ENCODE measurements at places on chromosomes 3 and 15.

DNA sequence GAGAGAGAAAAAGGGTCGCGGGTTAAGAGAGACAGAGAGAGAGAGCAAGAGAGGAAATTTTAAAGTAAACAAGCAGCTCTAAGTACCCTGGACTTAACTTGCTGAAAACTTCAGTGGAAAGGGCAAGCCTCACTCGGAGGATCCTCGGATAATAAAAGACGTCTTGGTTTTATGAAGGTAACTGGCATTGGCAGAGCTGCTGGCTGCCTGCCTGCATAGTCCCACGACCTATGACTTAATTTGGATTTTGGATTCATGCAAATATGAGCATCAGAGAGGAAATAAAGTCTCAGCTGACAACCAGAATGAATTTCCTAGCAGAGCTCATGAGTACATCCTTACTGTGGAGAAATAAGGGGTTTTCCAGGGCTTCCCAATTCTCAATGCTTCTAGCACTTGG, 95.1 kb upstream of the PDZRN3 start:
- DNase-seq = no peak

DNA sequence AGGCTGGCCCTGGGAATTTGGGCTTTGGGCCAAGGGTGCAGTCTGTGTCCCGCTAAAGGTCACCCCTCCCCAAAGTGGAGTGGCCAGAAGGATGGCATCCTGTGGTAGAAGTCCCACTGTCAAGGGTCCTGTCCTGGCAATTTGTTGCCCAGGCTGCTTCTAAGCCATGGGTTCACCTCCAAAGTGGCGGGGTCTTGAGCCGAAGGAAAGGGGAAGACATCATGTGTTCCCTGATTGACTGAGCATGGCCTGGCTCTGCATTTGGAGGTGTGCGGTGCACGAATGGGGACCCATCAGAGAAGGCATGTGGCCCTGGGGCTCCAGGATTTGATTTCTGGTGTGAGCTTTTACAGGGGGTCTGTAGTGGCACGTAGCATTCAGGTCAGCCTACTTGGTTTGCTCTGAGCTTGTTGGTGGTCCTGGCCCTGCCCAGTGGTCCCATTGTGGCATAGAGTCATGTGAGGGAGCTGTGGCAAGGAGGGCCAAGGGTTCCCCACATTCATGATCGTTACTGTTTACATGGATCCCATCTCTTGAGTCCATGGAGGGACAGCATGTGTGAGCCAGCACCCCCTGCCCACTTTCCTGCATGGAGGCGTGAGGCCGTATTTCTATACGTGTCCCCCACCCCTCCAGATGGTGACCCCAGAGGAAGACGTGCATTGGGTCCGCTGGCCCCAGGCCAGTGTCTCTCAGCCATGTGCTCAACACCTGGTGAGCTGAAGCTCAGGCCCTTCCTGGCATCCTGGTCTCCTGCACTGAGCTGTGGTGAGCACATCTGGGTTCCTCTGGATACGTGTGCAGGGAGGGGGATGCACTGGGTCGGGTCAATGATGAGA, 225.1 kb downstream of the SNRPN start:
- DNase-seq = peak; percentile 9

DNA sequence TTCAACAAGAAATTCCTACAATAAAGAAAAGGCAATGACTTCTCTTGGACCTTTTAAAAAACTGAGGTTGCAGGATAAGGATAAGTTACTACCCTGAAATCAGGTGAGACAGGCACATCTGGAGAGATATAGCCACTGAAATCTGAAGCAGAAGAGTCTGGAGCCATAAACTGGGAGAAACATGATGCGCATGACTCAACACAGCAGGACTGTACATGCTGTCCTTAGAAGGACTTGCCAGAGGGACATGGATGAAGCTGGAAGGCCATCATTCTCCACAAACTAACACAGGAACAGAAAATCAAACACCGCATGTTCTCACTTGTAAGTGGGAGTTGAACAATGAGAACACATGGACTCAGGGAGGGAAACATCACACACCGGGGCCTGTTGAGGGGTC, 1020.2 kb downstream of the AGBL1 start:
- DNase-seq = no peak

- DNase-seq = no peak
Observed at GRCh38 chr3:34073961-34074360, 275.5 kb downstream of the PDCD6IP start.

GRCh38 chr15:71733122-71733521, 77.2 kb upstream of the NR2E3 start:
- no peak for DNase-seq

DNA sequence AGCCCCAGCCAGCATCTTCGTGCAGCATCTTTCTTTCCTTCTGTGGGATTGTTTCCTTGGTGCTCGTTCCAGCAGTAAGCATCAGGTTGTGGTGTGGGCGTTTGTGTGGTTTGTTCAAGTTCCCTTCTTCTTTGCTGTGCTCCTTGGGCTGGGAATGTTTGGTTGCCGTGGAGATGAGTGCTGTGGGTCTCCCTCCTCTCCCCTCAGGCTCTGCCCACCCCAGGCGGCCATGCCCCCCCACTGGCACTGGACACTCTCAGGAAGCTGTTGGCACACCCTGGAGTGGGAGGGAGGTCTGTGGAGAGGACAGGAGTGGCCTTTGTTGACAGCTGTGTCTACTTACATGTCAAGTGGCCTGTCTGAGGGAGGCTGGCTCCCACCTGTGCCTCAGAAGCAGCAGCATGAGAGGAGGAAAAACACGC, 46.5 kb upstream of the SACM1L start:
- DNase-seq = no peak

- no peak for DNase-seq
Observed at GRCh38 chr3:44363591-44363990, 25.0 kb downstream of the TCAIM start.

GRCh38 chr3:79604681-79605080, 163.1 kb downstream of the ROBO1 start:
- no peak for DNase-seq

DNA sequence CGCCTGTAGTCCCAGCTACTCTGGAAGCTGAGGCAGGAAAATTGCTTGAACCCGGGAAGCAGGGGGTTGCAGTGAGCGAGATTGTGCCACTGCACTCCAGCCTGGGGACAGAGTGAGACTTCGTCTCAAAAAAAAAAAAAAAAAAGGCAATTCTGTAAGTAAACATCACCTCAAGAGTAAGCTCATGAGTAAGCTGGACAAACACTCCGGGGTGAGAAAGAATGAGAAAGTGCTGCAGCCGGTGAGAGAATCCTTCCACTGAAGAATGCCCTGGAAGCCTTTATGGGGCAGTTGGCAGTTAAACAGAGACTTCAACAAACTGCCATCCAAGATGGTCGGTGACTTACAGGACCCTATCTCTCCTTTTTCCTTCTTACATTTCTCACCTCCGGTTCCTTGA, 47.5 kb downstream of the FEZF2 start:
- no peak for DNase-seq

DNA sequence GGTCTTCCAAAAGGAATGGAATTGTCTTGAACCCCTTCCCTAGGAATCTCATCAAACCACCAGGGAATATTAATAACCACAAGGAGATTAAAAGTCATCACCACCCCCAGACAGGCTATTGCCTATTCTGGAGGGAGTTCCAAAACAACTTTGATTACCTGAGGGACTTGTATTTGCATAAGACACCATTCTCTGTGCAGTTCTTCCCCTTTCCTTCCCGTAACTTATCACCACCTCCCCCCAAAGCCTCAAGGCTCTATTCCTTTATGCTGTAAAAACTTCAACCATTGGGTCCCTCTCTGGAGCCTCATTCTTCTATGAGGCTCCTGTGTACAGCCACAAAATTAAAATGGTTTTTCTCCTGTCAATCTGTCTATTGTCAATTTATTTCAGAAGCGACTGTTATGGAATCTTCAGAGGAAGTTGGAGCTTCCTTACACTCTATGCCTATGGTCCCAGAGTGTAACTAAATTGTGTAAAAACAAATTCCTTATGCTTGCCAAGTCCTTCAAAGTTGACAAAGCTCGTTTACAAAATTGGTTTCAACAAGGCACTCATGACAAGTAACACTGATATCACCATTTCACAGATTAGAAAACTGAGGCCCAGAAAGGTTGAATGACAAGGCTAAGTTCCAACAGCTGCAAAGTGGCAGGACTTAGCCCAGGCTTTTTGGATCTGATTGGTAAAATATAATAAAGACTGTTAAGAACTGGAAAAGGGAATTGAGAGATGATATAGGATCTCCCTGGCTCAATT, 68.3 kb upstream of the HERC1 start:
- DNase-seq = no peak

DNA sequence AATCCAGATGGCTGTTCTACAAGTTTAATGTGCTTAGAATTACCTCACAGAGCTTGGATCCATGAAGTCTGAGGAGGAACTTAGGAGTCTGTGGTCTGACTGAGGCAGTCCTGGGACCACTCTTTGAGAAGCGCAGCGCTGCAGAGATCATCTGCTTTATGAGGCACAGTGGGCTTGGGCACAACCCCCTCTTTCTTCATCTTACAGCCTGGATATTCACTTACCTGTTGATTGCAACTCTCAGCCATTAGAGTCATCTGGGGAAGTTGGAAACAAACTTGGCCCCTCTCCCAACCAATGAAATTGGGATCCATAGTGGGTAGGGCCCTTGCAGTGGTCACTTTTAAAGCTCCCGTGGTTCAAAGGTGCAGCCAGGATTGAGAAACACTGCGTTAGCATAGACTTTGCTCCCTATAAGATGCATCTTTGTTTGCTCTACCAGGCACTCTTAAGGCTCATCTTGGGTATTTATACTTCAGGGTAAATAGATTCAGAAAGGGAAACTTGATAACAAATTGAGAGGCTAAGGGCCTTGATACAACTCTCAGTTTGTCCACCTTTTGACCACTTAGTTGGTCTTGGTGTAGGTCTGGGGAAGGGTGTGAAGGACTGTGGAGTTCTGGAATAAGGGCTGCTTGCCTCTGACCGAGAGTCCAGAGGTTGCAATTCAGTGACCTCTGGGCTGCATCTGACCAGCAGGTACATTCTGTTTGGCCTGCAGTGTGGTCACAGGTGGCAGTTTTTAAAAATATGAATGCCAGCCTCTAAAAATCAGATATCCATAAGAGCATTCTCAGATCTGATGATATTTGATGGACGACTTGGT, 22.8 kb downstream of the FEM1B start:
- DNase-seq = no peak

GRCh38 chr15:74610302-74610951, 5.2 kb upstream of the CLK3 start:
- DNase-seq = no peak

DNA sequence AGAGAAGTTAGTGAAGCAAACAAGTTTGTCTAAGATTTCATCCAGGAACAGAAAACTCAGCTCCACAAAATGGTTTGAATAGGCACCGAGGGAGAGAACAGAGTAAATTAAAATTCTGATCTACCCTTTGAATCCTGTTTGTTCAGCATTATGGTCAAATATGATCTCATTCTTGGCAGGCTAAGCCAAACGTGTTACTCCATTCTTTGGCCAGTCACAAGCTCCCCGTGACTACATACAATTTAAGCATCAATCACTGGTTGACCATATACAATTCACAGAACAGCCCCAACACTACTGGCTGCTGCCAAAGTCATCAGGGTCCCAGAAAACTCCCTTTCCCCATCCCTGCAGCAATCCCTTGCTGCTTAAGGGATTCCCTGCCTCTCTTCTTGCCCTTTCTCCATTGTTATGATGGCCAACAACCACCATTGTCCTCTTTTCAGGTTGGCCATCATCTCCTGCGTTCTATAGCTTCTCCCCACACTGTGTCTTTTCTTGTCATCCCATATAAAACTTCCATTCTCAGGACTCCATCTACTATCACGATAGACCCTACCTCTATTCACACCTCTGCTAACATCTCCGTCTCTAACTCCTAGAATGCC, 46.3 kb downstream of the GOLIM4 start:
- no peak for DNase-seq

- DNase-seq = no peak
Observed at GRCh38 chr3:33030246-33030645, 66.7 kb downstream of the GLB1 start.

GRCh38 chr3:31232055-31233025, 300.4 kb upstream of the STT3B start:
- DNase-seq = no peak

- no peak for DNase-seq
Observed at GRCh38 chr15:48717458-48717857, 71.9 kb upstream of the FBN1 start.

GRCh38 chr15:64767203-64767602, 8.2 kb downstream of the RBPMS2 start:
- DNase-seq = no peak

GRCh38 chr3:151383956-151384355, 597 bp downstream of the P2RY12 start:
- DNase-seq = no peak

- DNase-seq = no peak
Observed at GRCh38 chr15:49982584-49982983, 136.4 kb downstream of the ATP8B4 start.

DNA sequence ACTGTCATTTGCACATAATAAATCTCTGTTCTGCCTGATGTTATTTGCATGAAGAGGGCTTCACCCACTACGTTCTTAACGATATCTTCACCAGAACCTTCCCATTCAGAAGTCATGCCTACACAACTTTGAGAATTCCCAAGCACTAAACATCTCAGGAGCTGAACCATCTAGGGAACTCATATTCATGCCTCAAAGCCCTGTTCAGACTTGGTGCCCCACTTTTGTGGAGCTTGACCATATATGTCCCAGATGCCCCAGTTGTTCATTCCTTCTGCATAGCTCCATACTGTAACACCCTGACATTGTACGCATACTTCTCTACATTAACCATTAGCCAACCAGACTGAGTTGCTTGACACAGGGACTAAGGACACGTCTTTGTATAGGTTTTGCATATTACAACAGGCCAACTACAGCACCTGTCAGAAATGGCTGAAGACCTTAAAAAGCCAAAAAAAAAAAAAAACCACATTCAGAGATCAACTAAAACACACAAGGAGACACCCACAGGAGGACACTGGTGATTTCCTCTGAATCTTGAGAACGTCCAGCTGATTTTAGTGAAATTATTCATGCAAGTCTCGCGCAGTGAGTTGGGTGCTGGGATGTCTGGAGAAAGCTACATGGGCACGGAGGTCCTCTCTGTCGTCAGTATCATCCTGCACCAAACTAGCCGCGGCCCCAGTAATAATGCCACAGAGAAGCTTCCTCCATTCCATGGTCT, 141.4 kb downstream of the FOXP1 start:
- DNase-seq = no peak

- DNase-seq = no peak
Observed at GRCh38 chr3:52277972-52278509, 408 bp downstream of the WDR82 start.

GRCh38 chr3:104291878-104292277, 1074.8 kb upstream of the ALCAM start:
- DNase-seq = no peak

GRCh38 chr15:67836955-67837354, 2.9 kb downstream of the RNU6-1 start:
- no peak for DNase-seq

GRCh38 chr3:66312039-66312438, 91.2 kb downstream of the SLC25A26 start:
- no peak for DNase-seq

- DNase-seq = no peak
Observed at GRCh38 chr3:120649830-120650233, 32.2 kb downstream of the HGD start.
